Activated CD4-positive, alpha-beta memory T cell treated with anti-CD3 and anti-CD28 coated beads, Interleukin-2, amount 10 ng/mL, durations not matched to agents 7 days and 5 days (primary cell): ENCODE measurements at places on chromosomes 6 and 20. TPM values are rescaled to one million over a fixed set of nuclear protein-coding genes. Genes with fewer than 3 reads are reported as not detected.

DNA sequence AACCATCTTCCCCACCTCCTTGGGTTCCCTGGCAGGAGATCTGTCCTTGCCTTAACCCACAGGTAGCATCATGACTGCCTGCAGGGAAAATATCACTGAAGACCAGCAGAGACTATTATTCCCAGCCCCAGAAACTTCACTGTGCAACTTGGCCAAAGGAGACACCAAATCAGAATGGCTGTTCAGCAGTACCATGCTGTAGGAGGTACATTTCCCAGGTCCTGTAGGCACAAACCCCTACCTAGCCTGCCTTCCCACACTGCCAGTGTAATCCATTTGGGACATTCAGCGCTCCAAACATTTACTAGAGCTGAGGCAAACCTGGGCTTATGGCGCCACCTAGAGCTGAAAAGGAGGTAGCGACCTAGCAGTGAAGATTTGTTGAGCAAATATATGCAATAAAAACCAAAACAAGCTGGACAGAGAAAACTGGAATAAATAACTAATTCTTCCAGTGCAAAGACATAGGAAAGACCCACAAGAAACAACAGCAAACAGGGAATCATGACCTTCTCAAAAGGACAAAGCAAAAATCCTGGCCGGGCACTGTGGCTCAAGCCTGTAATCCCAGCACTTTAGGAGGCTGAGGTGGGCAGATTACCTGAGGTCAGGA, 60.3 kb downstream of the VTA1 start:
- DNase-seq, result peak; percentile 33

DNA sequence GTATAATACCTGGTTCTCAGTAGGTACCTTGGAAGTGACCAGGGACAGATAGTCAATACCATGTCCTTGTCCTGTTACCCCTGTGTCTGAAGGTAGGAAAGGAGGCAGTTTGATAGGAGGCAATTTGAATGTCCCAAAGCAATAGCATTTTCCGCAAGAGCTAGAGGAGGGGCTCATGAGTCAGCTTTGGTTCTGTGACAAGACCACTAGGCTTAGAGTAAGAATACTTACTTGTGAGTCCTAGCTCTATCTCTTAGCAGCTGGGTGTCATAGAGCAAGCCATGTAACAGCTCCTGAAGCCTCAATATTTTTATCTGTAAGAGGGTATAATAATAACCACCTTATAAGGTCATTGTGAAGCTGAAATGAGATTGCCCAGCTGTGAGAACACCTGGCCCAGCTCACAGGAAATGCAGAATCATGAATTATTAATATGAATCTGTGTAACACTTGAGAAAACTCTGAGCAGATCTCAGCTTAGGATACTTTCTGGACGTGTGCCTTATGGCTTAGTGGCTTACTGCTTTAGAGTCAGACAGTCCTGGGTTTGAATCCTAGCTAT, 58.6 kb downstream of the DAAM2 start:
- DNase-seq, result no peak

GRCh38 chr6:126721581-126722160, 381.8 kb downstream of the CENPW start:
- DNase-seq, result no peak

GRCh38 chr6:116531675-116532570, 13.6 kb downstream of the TRAPPC3L start:
- DNase-seq, result peak; percentile 63

- no peak for DNase-seq
Measured at GRCh38 chr6:117389227-117390057, 36.3 kb downstream of the ROS1 start.

RIN2 gene
- total RNA-seq, result not detected

TRIM31 gene
- total RNA-seq, result not detected

ARG1 gene
- not detected for total RNA-seq

SLC52A3 gene
- total RNA-seq, result not detected

RRAGD gene
- total RNA-seq, result 11.3 TPM

FRK gene
- 0.03 TPM for total RNA-seq
